ENCODE measurements at places on chromosomes 13 and 19. TPM values are rescaled to one million over a fixed set of nuclear protein-coding genes. Genes with fewer than 3 reads are reported as not detected.

DNA sequence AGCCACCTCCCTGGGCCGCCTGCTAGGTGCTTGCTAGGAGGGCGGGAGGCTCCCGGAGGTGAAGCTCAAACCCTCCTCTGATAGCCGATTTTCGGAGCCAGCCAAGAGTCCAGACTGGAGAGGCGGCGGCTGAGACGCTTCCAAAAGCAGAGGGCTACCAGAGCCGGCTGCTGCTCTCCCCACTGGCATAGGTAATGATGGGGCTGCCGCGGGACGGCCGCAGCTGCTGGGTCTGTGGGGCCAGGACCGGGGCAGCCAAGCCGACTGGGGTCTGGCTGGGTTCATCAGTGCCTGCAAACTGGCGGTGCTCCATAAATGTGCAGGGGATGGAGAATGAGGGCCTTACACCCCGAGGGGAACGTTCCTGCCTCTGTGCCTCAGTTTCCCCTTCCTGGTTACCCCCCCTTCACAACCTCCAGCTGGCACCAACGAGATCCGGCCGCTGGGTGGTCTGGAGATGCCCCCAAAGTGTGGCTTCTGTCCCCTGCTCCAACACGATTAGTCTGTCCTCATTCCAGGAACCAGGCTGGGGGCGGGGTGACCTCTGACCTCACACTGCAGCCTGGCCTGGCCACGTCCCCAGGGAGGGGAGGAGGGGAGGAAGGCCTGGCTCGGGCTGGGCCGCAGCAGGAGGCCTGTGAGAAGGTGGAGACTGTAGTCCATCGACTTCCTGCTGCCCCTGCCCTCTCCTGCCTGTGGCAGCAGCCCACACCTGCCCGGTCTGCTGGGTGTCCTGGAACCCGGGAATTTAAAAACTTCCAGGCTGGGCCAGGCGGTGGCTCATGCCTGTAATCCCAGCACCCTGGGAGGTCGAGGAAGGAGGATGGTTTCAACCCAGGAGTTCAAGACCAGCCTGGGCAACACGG is 3.8 kb upstream of the WDR18 start:
- H3K27ac ChIP-seq, result no peak overlapping the region
- no peaks in the 10 kb centered on the region for H3K27me3 ChIP-seq

The ARHGAP35 gene
- total RNA-seq, result 84.8 TPM

The SLC5A5 gene
- total RNA-seq, result not detected

GRCh38 chr19:50750010-50750409 is 20.3 kb upstream of the GPR32 start:
- DNase-seq, result no peak
- H3K4me1 ChIP-seq, result no peaks in the 10 kb centered on the region
- no peak overlapping the region for H3K27ac ChIP-seq
- peaks cover 72% of the 10 kb centered on the region for H3K27me3 ChIP-seq
- H3K4me3 ChIP-seq, result no peak overlapping the region

GRCh38 chr13:42164557-42165125 is 107.3 kb upstream of the AKAP11 start:
- no peaks in the 10 kb centered on the region for H3K36me3 ChIP-seq
- H3K4me1 ChIP-seq, result no peaks in the 10 kb centered on the region
- no peak for DNase-seq
- H3K4me3 ChIP-seq, result no peak overlapping the region
- H3K27me3 ChIP-seq, result no peaks in the 10 kb centered on the region
- no peak overlapping the region for H3K27ac ChIP-seq

- peak overlapping the region; percentile 20 for H3K27ac ChIP-seq
- peak overlapping the region; percentile 66 for H3K4me3 ChIP-seq
- peak; percentile 45 for DNase-seq
- no peaks in the 10 kb centered on the region for H3K36me3 ChIP-seq
- peaks cover 16% of the 10 kb centered on the region for H3K27me3 ChIP-seq
- H3K4me1 ChIP-seq, result no peaks in the 10 kb centered on the region
Observed at GRCh38 chr19:13060233-13060963, 42.3 kb downstream of the LYL1 start.

GRCh38 chr19:39448271-39448670 is 2.9 kb downstream of the SUPT5H start:
- H3K27me3 ChIP-seq, result no peaks in the 10 kb centered on the region
- peaks cover 16% of the 10 kb centered on the region for H3K4me1 ChIP-seq
- no peak for DNase-seq

The IL27RA gene
- 7.0 TPM for total RNA-seq

- H3K4me3 ChIP-seq, result peak within 1 kb of the TSS; percentile 74
- no peaks in the 10 kb centered on the region for H3K4me1 ChIP-seq
- H3K27ac ChIP-seq, result no peak within 1 kb of the TSS
- DNase-seq, result peak; percentile 65
- peaks cover 21% of the 10 kb centered on the region for H3K36me3 ChIP-seq
- H3K27me3 ChIP-seq, result no peaks in the 10 kb centered on the region
Observed at GRCh38 chr13:20160306-20161274, at the start of gene GJA3. GJA3 (minus strand) TSS chr13:20161052; CDS start chr13:20143288, 17,764 bp downstream.

The KLK8 gene
- 0.71 TPM for total RNA-seq

The TEX26 gene
- total RNA-seq, result not detected

The MCEMP1 gene
- not detected for total RNA-seq

GRCh38 chr13:99028890-99029289 is 51.0 kb upstream of the DOCK9 start:
- H3K4me3 ChIP-seq, result no peak overlapping the region
- no peaks in the 10 kb centered on the region for H3K36me3 ChIP-seq
- H3K4me1 ChIP-seq, result peaks cover 1% of the 10 kb centered on the region
- H3K27me3 ChIP-seq, result no peaks in the 10 kb centered on the region
- no peak for DNase-seq
- no peak overlapping the region for H3K27ac ChIP-seq

The PCP2 gene
- not detected for total RNA-seq

The DCAF15 gene
- total RNA-seq, result 34.0 TPM

The FAAP24 gene
- 7.3 TPM for total RNA-seq

GRCh38 chr13:72689181-72689696 is 38.2 kb downstream of the MZT1 start:
- no peak overlapping the region for H3K27ac ChIP-seq
- no peak for DNase-seq

The IRF3 gene
- 191 TPM for total RNA-seq

GRCh38 chr13:78317030-78317429 is 286.3 kb downstream of the POU4F1 start:
- H3K36me3 ChIP-seq, result no peaks in the 10 kb centered on the region
- no peak overlapping the region for H3K4me3 ChIP-seq

GRCh38 chr19:54387991-54388801 is 23.5 kb upstream of the LAIR1 start:
- peaks cover 15% of the 10 kb centered on the region for H3K4me1 ChIP-seq
- peak; percentile 31 for DNase-seq
- H3K27me3 ChIP-seq, result peaks cover 46% of the 10 kb centered on the region
- H3K36me3 ChIP-seq, result no peaks in the 10 kb centered on the region
- no peak overlapping the region for H3K27ac ChIP-seq
- peak overlapping the region; percentile 59 for H3K4me3 ChIP-seq

GRCh38 chr13:24232037-24232436 is 71.5 kb downstream of the SPATA13 start:
- no peak overlapping the region for H3K4me3 ChIP-seq
- H3K27ac ChIP-seq, result no peak overlapping the region
- DNase-seq, result no peak

DNA sequence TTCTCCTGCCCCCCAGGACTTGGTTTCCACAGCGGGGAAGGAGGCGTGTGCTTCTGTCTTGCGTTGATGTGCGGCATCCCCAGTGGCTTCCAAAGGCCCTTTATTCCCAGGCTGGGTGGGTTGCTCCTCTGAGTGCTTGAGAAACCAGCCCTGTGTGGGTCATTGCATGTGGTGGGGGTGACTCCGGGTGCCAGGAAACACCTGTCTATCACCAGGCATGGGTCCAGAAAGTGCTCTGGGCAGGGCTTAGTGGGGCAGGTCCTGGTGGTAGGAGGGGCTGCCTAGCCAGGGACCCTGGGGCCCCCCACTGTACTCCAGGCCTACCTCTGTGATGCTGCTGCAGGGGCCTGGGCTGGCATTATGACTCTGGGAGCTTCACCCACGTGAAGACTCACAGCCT is 9.6 kb downstream of the DDA1 start:
- H3K4me1 ChIP-seq, result no peaks in the 10 kb centered on the region
- H3K4me3 ChIP-seq, result no peak overlapping the region
- peaks cover 59% of the 10 kb centered on the region for H3K36me3 ChIP-seq
- H3K27ac ChIP-seq, result no peak overlapping the region

The CDC34 gene
- 46.1 TPM for total RNA-seq

- peaks cover 25% of the 10 kb centered on the region for H3K27me3 ChIP-seq
- no peaks in the 10 kb centered on the region for H3K36me3 ChIP-seq
- no peak for DNase-seq
- no peak overlapping the region for H3K27ac ChIP-seq
- H3K4me1 ChIP-seq, result no peaks in the 10 kb centered on the region
Observed at GRCh38 chr19:54888239-54888638, 14.2 kb downstream of the FCAR start.

- peak; percentile 37 for DNase-seq
- H3K4me1 ChIP-seq, result no peaks in the 10 kb centered on the region
- H3K36me3 ChIP-seq, result no peaks in the 10 kb centered on the region
- H3K27ac ChIP-seq, result no peak overlapping the region
- no peak overlapping the region for H3K4me3 ChIP-seq
- H3K27me3 ChIP-seq, result peaks cover 21% of the 10 kb centered on the region
Observed at GRCh38 chr19:54684527-54684926, 21.7 kb downstream of the LILRB4 start.

- no peak overlapping the region for H3K27ac ChIP-seq
- peaks cover 4% of the 10 kb centered on the region for H3K36me3 ChIP-seq
- no peak overlapping the region for H3K4me3 ChIP-seq
- H3K4me1 ChIP-seq, result no peaks in the 10 kb centered on the region
- DNase-seq, result no peak
Observed at GRCh38 chr13:20331949-20332348, 99.8 kb upstream of the GJB6 start.

The ZNF575 gene
- 2.2 TPM for total RNA-seq

The SIGLEC7 gene
- not detected for total RNA-seq

DNA sequence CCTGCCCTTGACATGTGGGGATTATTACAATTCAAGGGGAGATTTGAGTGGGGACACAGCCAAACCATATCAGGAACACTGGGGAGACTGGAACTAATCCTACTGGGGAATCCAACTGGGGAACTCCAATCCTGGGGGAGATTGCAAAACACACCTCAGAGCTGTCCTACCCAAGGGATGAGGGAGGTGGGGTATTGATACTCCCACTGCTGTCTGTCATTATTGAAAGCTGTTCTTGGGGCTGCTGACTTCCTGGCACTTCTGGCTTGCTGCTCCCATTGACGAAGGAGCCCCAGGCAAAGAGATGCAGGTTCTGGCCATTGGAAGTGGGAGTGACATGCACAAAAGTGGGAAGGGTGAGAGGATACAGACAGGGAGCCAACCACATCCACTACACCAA is 24.7 kb upstream of the POP4 start:
- H3K4me3 ChIP-seq, result no peak overlapping the region
- H3K27me3 ChIP-seq, result peaks cover 94% of the 10 kb centered on the region
- no peaks in the 10 kb centered on the region for H3K36me3 ChIP-seq
- no peaks in the 10 kb centered on the region for H3K4me1 ChIP-seq
- H3K27ac ChIP-seq, result no peak overlapping the region

DNA sequence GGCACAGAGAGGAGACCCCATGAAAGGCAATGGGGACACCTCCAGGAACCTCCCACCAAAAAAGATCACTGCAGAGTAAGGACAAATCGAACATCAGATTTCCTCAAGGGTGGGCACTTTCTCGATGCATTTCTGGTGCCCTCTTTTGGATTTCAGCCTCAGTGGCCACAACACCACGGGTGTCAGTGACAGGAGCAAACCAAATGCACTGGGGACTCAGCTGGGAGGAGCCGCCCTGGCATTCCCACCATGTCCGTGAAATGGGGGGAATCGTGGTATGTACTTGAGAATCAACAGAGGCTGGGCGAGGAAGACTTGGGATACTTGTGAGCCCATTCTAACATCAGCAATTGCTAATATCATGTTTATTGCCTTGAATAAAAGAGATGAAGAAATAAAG is 16.3 kb downstream of the FAM187B start:
- H3K4me3 ChIP-seq, result no peak overlapping the region
- no peak overlapping the region for H3K27ac ChIP-seq
- peaks cover 8% of the 10 kb centered on the region for H3K36me3 ChIP-seq
- H3K4me1 ChIP-seq, result peaks cover 22% of the 10 kb centered on the region

- no peak overlapping the region for H3K27ac ChIP-seq
- no peaks in the 10 kb centered on the region for H3K36me3 ChIP-seq
- H3K4me1 ChIP-seq, result no peaks in the 10 kb centered on the region
- H3K4me3 ChIP-seq, result no peak overlapping the region
- DNase-seq, result no peak
Observed at GRCh38 chr13:79898202-79898826, 417.4 kb downstream of the NDFIP2 start.

The MAST1 gene
- total RNA-seq, result 2.6 TPM

The PSG6 gene
- not detected for total RNA-seq

The KIR2DL1 gene
- not detected for total RNA-seq

DNA sequence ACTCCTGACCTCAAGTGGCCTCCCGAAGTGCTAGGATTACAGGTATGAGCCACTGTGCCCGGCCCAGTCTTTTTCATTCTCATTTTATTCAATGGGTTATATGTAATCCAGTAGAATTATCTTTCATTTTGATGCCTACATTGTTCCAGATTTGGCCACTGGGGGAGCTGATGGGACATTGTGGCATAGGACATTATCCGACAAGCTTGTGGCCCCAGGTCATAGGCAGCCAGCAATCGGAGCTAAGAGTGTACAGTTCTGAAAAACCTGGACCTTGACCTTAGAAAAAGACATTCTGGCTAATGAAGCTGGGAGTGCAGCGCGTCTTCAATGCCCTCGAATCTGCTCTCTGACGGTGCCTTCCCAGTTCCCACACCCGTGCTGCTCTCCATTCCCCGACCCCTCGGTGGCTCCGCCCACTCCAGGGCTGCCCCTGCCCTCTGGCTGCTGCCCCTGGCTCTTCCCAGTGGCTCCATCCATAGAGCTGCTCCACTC is 108.7 kb downstream of the TEX29 start:
- DNase-seq, result peak; percentile 26
- H3K4me3 ChIP-seq, result no peak overlapping the region
- no peak overlapping the region for H3K27ac ChIP-seq
- no peaks in the 10 kb centered on the region for H3K36me3 ChIP-seq
- peaks cover 39% of the 10 kb centered on the region for H3K27me3 ChIP-seq

The PLK5 gene
- total RNA-seq, result not detected
